Activated CD4-positive, alpha-beta T cell treated with anti-CD3 and anti-CD28 coated beads, Interleukin-2, amount 10 ng/mL, durations not matched to agents 24 days and 14 days (primary cell): ENCODE measurements at places on chromosomes 1 and 21. TPM values are rescaled to one million over a fixed set of nuclear protein-coding genes. Genes with fewer than 3 reads are reported as not detected.
A peak's percentile ranks its signal among the peaks of the same experiment; 100 is the strongest.

The COL24A1 gene
- 0.02 TPM in 1 of 2 replicates, not detected in the other for total RNA-seq

- H3K27me3 ChIP-seq, result peaks cover 1% of the 10 kb centered on the region
- no peak overlapping the region for H3K27ac ChIP-seq
- no peaks in the 10 kb centered on the region for H3K4me1 ChIP-seq
- H3K36me3 ChIP-seq, result no peaks in the 10 kb centered on the region
- no peak for DNase-seq
Observed at GRCh38 chr1:78426408-78426807, 64.4 kb upstream of the PTGFR start.

DNA sequence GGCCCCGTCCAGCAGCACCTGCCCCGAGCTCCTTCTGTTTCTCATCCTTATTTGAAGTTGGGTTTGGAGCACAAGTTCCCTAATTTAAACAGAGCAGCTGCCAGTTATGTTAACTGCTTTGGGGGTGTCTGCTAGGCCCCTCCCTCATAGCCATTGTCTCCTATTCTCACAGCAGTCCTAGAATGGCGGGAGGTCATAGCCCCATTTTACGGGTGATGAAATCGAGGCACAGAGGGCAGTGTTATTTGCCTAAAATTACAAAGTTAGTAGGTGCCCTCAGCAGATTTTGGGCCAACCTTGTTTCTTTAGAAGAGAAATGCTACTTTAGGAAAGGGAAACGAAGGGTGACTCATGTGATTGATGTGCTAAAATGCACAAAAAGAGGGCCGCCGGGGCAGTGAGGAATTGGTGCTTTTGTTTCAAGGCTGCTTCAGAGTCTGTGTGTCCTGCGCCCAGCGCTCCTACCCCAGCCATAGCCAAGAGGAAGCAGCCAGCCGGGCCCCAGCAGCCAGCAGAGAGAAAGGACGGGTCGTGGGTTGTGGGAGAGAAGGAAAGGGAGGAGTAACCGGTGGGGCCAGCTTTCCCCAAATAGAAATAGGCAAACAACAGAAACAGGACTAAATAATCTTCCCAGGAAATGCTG, 13.0 kb downstream of the VANGL1 start:
- no peak for DNase-seq
- H3K4me1 ChIP-seq, result peaks cover 21% of the 10 kb centered on the region
- peaks cover 34% of the 10 kb centered on the region for H3K36me3 ChIP-seq
- H3K27me3 ChIP-seq, result no peaks in the 10 kb centered on the region
- H3K4me3 ChIP-seq, result peak overlapping the region; percentile 65

The DCST2 gene
- total RNA-seq, result 0.16 TPM in 1 of 2 replicates, not detected in the other

GRCh38 chr21:46429754-46430681, 28.7 kb upstream of the DIP2A start:
- peaks cover 31% of the 10 kb centered on the region for H3K36me3 ChIP-seq
- H3K27ac ChIP-seq, result no peak overlapping the region

The UBL4B gene
- total RNA-seq, result not detected in 2 replicates

DNA sequence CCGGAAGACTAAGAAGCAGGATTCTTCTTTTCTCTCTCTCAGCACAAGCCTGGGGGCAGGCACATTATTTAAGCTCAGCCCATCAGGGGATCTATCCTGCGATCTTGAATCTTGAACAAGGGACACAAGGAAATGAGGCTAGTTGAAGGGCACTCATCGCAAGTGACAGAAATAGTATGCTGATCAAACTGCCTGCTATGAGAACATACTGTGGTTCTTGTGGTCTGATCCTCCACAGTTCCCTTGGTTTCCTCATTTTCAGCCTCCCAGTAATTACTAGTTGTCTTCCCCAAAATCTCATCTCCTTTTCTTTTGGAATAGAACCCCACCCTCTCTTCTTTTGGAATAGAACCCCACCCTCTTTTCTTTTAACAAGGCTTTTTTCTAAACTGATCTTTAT, 6.5 kb downstream of the ANKRD45 start:
- H3K36me3 ChIP-seq, result no peaks in the 10 kb centered on the region
- no peaks in the 10 kb centered on the region for H3K4me1 ChIP-seq
- DNase-seq, result peak; percentile 34
- H3K27me3 ChIP-seq, result peaks cover 6% of the 10 kb centered on the region
- H3K27ac ChIP-seq, result no peak overlapping the region

GRCh38 chr1:203986887-203987461, 85.9 kb upstream of the SOX13 start:
- H3K36me3 ChIP-seq, result no peaks in the 10 kb centered on the region
- no peak overlapping the region for H3K27ac ChIP-seq
- H3K27me3 ChIP-seq, result peaks cover 19% of the 10 kb centered on the region
- H3K4me1 ChIP-seq, result no peaks in the 10 kb centered on the region

The UCHL5 gene
- total RNA-seq, result 89.2 and 97.2 TPM in 2 replicates

- H3K36me3 ChIP-seq, result peaks cover 47% of the 10 kb centered on the region
- no peaks in the 10 kb centered on the region for H3K27me3 ChIP-seq
- DNase-seq, result no peak
- peaks cover 4% of the 10 kb centered on the region for H3K4me1 ChIP-seq
- H3K4me3 ChIP-seq, result no peak overlapping the region
Observed at GRCh38 chr1:42759114-42759513, 7.7 kb downstream of the P3H1 start.

DNA sequence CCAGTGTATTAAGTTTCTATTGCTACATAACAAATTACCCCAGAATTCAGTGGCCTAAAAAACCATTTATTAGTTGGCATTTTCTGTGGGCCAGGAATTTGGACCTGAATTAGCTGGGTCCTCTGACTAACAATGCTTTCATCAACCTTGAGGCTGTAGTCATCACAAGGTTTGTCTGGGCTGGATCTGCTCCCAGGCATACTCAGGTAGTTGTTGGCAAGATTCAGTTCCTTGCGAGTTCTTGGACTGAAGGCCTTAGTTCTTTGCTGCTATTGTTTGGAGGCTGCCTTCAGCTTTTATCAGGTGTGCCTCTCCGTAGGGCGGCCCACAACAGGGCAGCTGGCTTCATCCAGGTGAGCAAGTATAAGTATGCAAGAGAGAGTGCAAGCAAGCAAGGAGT, 31.4 kb upstream of the DEPDC1 start:
- H3K4me3 ChIP-seq, result no peak overlapping the region
- no peak overlapping the region for H3K27ac ChIP-seq
- no peak for DNase-seq
- no peaks in the 10 kb centered on the region for H3K4me1 ChIP-seq

- H3K27me3 ChIP-seq, result no peaks in the 10 kb centered on the region
- no peaks in the 10 kb centered on the region for H3K36me3 ChIP-seq
- DNase-seq, result no peak
- H3K4me3 ChIP-seq, result no peak overlapping the region
- peak overlapping the region; percentile 6 for H3K27ac ChIP-seq
Observed at GRCh38 chr21:43307677-43308070, 119.3 kb downstream of the SIK1 start.

DNA sequence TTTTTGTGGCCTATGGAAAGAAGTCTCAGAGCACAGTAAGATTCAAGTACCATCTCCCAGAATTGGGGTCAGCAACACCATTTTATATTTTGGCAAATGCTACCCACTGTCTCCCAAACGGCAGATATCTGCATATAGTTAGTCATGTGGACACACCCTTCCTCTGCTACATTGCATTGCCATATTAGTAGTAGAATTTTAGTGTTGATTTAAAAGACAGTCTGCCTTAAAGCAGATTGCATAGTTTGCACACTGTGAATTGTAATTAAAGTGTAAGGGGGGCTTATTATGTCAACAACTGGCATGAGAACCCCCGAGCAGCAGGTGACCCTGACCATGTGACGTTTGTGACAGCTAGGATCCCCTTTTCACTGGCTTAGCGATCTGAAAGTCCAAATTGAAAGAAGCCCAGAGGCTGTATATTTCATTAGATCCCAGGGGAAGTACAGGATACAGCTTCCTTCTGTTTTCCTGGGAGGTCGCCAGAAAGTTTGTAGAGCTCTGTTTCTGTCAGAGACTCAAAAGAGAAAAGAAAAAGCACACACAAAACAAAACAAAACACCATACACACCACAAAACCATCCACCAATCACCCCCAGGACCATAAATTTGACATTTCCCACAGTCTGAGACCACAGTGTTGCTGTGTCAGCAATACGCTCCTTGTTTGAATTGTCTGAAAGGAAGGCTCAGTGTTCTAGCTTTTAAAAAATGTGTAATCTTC, 172.4 kb downstream of the NFIA start:
- peaks cover 8% of the 10 kb centered on the region for H3K27me3 ChIP-seq
- H3K27ac ChIP-seq, result no peak overlapping the region
- H3K4me1 ChIP-seq, result peaks cover 4% of the 10 kb centered on the region
- DNase-seq, result no peak

DNA sequence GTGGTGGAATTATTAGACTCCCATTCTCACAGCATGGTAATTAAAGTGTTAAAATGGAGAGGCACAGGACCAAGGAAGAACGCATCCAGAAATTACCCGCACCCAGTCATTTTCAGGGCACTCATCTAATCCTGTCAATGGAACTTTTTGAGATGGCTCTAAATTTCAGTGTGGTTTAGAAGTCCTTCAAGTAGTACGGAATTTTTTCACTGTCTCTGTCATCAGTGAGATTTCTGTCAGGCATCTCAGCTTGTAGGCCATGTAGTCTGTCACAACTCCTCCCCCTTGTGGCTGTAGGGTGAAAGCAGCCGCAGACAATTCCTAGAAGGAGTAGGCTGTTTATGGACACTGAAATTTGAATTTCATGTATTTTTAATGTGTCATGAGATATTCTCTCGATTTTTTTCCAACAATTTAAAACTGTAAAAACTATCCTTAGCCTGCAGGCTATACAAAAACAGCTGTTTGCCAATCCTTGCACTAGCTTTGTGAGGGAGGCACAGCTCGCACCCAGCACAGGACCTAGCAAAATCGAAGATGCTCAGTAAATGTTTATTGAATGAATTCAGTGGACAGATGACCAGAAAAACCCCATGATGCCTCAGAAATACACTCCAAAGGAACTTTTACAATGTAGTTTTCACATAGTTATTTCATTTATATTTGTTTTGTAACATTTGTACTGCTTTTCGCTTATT, 6.6 kb upstream of the NUP133 start:
- H3K27me3 ChIP-seq, result no peaks in the 10 kb centered on the region
- peaks cover 14% of the 10 kb centered on the region for H3K36me3 ChIP-seq
- H3K4me3 ChIP-seq, result no peak overlapping the region

DNA sequence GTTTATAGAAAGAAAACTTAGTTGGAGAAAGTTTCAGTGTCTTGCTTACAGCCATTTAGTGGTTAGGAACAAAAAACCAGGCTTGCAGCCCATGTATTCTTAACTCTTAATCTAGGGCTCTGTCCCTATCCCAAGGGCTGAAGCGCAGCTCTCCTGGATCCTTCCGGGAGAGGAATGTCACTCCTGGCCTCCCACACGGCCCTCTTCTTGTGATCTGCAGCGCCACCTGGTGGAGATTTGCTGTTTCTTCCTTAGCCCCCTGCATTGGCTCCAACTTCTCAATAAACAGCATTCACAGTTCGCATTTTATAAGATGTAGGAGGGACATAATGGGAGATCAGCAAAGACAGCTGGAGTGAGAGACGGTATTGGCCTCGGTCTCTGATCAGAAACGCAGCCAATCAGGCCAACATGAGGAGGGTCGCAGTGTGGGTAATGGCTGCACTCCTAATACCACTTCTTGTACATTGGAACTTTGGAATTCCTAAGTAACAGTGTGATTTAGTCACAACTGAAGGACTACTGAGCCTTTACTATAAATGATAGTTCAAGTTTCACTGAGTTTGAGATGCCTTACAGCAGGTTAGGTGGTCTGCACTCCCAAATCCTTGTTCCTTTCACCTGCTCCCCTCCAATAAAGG, 283.4 kb downstream of the ASTN1 start:
- H3K27me3 ChIP-seq, result no peaks in the 10 kb centered on the region
- peak; percentile 81 for DNase-seq
- H3K36me3 ChIP-seq, result no peaks in the 10 kb centered on the region
- H3K4me1 ChIP-seq, result no peaks in the 10 kb centered on the region

- no peaks in the 10 kb centered on the region for H3K27me3 ChIP-seq
- H3K27ac ChIP-seq, result no peak overlapping the region
- DNase-seq, result no peak
- H3K36me3 ChIP-seq, result no peaks in the 10 kb centered on the region
Observed at GRCh38 chr1:39177706-39178105, 26.8 kb upstream of the MACF1 start.

GRCh38 chr1:40622936-40623629, 42.4 kb downstream of the RIMS3 start:
- H3K36me3 ChIP-seq, result no peaks in the 10 kb centered on the region
- H3K4me1 ChIP-seq, result peaks cover 1% of the 10 kb centered on the region
- H3K4me3 ChIP-seq, result no peak overlapping the region
- H3K27me3 ChIP-seq, result peaks cover 1% of the 10 kb centered on the region
- DNase-seq, result no peak
